B cell (primary cell): ENCODE measurements at places on chromosomes 16 and 17. TPM values are rescaled to one million over a fixed set of nuclear protein-coding genes. Genes with fewer than 3 reads are reported as not detected.

DNA sequence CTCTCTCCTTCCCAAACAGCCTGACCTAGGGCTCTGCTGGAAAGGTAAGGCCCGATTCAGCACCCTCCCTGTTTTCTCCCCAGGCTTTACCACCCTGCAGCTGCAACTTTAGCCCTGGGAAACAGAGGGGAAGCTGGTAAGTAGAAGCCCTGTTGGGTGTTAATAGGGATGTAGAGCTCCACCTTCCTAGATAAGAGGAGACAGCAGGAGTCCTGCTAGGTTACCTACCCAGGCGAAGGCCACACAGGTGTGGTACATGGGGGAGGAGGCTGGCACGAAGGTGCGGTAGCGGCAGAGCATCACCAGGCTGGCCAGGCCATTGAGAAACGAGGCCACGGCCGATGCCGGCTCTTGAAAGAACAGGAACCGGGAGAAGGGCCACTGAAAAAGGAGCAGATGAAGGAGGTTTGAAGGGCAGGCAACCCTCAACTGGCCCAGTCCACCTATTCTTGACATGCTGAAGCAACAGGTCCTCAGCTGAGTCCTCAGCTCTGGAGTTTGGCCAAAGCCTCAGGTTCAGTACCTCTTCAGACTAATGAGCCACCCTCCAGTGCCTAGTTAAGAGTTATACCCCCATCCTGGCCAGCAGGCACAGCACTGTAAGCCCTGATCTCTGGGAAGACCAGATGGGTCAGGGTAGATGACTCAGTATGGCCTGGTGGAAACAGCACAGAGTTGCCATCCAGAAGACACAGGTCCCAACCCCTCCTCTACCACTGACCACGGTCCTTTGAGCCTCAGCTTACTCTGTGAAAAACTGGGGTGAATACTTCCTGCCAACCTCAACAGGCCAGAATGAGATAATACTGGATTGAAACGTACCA lies 3.3 kb downstream of the PGAP3 start:
- no peaks in the 10 kb centered on the region for H3K36me3 ChIP-seq
- H3K27me3 ChIP-seq: no peaks in the 10 kb centered on the region
- peaks cover 33% of the 10 kb centered on the region for H3K4me1 ChIP-seq
- no peak overlapping the region for H3K27ac ChIP-seq
- no peak for DNase-seq
- no peak overlapping the region for H3K4me3 ChIP-seq

Gene METTL2A
- 16.2 and 17.0 TPM in 2 replicates for total RNA-seq

Gene SLFN5
- 11.1 and 12.5 TPM in 2 replicates for total RNA-seq

GRCh38 chr17:82323514-82324234 lies 6.3 kb upstream of the CD7 start:
- H3K4me3 ChIP-seq: no peak overlapping the region
- no peak for DNase-seq

Gene CLEC18B
- total RNA-seq: 0.68 and 1.6 TPM in 2 replicates

Gene LITAFD
- not detected in 2 replicates for total RNA-seq

DNA sequence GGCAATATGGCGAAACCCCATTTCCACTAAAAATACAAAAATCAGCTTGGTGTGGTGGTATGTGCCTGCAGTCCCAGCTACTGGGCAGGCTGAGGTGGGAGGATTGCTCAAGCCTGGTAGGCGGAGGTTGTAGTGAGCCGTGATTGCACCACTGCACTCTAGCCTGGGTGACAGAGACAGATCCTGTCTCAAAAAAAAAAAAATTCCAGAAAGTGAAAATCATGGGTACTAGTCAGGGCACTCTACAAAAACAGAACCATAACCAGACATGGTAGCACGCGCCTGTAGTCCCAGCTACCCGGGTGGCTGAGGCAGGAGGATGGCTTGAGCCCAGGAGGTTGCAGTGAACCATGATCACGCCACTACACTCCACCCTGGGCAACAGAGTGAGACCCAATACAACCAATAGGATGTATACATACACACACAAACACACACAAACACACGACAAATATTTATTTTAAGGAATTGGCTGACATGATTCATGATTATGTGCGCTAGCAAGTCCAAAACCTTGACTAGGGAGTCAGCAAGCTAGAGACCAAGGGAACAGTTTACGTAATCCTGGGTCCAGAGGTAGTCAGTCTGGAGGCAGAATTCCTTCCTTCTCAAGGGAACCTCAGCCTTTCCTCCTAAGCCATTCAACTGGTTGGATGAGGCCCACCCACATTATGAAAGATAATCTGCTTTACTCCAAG lies 11.6 kb upstream of the GP1BA start:
- no peaks in the 10 kb centered on the region for H3K4me1 ChIP-seq
- no peak for DNase-seq

DNA sequence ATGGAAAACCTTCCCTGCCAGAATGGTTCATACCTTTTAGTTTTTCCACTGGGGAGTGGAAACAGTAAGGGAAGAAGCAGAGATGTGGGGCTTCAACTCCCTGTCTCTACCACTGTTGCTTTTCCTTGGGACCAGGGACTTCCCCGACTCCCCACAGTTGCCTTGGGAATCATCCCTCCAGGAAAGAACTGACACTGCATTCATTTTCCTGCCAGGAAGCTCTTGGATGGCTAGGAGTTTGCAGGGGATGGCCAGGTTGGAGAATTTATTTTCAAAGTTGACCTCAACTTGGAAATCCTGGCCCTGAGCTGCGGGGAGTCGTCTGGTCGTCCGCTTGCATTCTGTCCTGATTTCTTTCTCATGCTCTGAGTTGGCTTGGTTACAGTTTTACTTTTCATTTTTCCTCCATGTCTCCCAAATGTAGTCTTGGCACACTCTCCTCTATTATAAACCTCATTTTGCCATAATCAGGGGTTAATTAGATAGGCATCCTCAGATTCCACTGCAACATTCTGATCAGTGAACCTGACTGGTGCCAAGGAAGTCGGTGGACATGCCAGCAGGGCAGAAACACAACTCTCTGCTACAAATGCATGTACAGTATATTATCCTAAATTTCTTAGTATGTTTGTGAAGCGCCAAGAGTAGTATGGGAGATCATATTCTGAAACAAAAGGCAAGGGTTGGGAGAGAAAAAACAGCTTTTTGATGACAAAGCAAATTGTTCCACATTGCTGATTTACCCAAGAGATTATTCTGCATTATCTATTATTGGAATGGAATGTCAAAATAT lies 220.5 kb upstream of the XYLT1 start:
- no peaks in the 10 kb centered on the region for H3K27me3 ChIP-seq
- no peak overlapping the region for H3K27ac ChIP-seq
- no peaks in the 10 kb centered on the region for H3K4me1 ChIP-seq
- no peaks in the 10 kb centered on the region for H3K36me3 ChIP-seq
- H3K4me3 ChIP-seq: no peak overlapping the region

Gene MYLK3
- total RNA-seq: 0.10 and 0.56 TPM in 2 replicates

DNA sequence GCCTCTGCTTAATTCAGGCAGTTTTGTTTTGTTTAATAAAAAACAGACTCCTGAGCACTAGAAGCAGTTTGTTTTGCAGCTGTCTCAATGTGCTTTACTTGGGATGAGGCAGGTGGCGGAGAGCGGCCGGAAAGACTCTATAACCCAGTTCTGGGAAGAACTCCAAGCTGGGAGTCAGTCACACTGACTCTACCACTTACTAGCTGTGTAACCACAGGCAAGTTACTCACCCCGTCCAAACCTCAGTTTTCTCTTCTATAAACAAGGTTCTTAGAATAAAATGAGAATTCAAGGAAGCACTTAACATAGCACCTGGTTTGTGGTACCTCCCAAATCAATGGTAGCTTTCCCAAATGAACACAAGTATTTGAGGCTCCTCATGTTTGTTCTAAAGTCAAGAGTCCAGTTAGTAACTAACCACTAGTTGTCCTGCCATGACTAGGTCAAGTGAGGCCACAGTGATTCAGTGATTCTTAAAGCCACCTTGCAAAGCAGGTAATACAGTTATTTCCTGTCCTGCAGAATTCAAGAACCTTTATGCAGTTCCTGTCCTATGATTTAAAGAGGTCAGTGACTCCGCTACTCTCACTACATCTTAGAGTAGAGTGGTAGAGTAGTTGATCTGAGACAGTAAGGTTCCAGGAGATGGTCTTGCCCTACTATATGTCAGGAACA lies 2.7 kb downstream of the TXNDC17 start:
- H3K27ac ChIP-seq: no peak overlapping the region
- H3K36me3 ChIP-seq: peaks cover 47% of the 10 kb centered on the region
- no peak overlapping the region for H3K4me3 ChIP-seq
- DNase-seq: no peak
- no peaks in the 10 kb centered on the region for H3K27me3 ChIP-seq

GRCh38 chr16:53211253-53211652 lies 156.5 kb downstream of the CHD9 start:
- DNase-seq: no peak
- H3K27ac ChIP-seq: no peak overlapping the region
- H3K36me3 ChIP-seq: no peaks in the 10 kb centered on the region
- no peak overlapping the region for H3K4me3 ChIP-seq

- no peak overlapping the region for H3K4me3 ChIP-seq
- H3K27ac ChIP-seq: no peak overlapping the region
- no peaks in the 10 kb centered on the region for H3K27me3 ChIP-seq
- no peak for DNase-seq
- no peaks in the 10 kb centered on the region for H3K36me3 ChIP-seq
- H3K4me1 ChIP-seq: no peaks in the 10 kb centered on the region
Observed at GRCh38 chr17:1933875-1934715, 91.0 kb downstream of the RTN4RL1 start.
